Amniotic epithelial cell (primary cell): ENCODE measurements at places on chromosomes 5 and 9.

DNA sequence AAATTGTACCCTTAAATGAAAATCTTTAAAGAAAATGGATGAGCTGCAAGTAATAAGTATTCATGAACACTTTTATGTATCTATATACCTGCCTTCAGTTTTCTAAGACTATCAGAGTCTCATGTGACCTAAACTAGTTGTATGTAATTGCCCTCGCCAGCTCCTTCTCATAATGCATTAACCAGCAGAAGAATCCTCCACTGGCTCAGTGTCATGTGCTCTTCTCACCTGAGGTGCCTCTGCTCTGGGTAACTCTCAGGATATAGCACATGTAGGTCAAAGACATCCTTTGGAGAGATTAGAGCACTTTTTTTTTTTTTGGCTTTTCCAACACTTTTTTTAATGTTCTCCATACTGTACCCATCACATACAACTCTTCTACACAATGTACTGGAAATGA, 183.7 kb upstream of the GNA14 start:
- no peak for DNase-seq

- DNase-seq: peak; percentile 14
These were observed 1.6 kb downstream of the FBXW11 start for GRCh38 chr5:172004824-172005237.

GRCh38 chr9:133540698-133541025, 6.2 kb downstream of the ADAMTSL2 start:
- no peak for DNase-seq

GRCh38 chr9:100445903-100446549, 19.1 kb downstream of the MSANTD3 start:
- no peak for DNase-seq

GRCh38 chr5:55219770-55220169, 7.3 kb downstream of the MCIDAS start:
- DNase-seq: no peak

DNA sequence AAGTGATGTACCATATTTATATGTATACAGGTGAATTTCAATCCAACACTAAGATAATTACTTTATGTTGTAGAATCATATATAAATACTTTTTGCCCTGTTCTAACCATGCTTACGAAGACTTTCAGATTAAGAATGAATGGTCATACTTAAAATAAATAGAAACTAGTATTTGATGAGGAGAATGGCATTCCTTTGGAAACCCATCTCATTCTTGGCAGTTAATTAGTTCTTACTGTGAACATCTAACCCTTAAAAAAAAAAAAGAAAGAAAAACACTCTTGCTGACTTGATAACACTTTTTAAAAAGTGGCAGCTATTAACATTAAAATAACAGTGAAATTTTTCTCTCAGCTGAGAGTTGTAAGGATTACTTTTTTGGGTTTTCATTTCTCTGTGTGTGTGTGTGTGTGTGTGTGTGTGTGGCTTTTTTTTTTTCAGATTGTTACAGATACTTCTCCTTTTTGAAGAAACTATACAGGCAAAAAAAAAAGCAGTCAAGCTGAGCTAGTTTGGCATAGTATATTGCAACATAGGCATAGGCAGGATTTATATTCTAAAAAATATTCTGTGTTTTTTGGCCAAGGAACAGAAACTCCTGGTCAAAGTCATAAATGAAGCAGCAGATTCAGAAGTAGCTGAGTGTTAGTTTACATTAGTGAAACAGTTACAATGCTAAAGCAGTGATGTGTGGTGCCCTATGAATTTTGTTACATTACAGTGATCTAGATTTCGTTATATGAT, 163.5 kb downstream of the CD180 start:
- peak; percentile 27 for DNase-seq

GRCh38 chr5:141351591-141351990, 1.7 kb downstream of the PCDHGB1 start:
- DNase-seq: no peak

DNA sequence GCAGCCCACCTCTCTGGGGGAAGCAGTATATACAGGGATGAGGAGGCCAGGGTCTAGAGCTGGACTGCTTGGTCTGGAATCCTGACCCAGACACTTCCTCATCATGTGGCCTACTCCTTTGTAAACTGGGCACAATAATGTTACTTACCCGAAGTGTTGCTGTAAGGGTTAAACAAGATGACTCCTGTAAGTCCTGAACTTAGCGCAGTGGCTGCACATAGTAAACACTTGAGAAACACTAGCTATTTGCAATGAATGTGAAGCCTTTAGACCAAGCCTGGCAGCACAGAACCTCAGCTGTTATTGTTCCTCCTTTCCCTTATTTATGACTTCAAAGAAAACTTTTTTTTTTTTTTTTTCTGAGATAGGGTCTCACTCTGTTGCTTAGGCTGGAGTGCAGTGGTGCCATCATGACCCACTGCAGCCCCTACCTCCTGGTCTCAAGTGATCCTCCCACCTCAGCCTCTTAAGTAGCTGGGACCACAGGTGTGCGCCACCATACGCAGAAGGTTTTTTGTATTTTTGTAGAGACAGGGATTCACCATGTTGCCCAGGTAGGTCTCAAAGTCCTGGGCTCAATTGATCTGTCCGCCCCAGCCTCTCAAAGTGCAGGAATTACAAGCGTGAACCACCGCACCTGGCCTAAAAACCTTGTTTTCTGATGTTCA, 96.2 kb upstream of the IL6ST start:
- no peak for DNase-seq
